Muscle of leg (tissue), 16 donors: ENCODE measurements at places on chromosomes 4 and X. TPM values are rescaled to one million over a fixed set of nuclear protein-coding genes. Genes with fewer than 3 reads are reported as not detected.
A peak's percentile ranks its signal among the peaks of the same experiment; 100 is the strongest.

Gene SMARCA1
- 81.5 TPM for polyA plus RNA-seq

Gene ZNF275
- 10.9 TPM for polyA plus RNA-seq

Gene IGFBP7
- 115 TPM for polyA plus RNA-seq

Gene C4orf50
- polyA plus RNA-seq = 0.02 TPM

Gene SNCA
- 34.2 TPM for polyA plus RNA-seq

Gene NIPAL1
- polyA plus RNA-seq = 3.1 TPM

Gene PABPC1L2A
- not detected for polyA plus RNA-seq

DNA sequence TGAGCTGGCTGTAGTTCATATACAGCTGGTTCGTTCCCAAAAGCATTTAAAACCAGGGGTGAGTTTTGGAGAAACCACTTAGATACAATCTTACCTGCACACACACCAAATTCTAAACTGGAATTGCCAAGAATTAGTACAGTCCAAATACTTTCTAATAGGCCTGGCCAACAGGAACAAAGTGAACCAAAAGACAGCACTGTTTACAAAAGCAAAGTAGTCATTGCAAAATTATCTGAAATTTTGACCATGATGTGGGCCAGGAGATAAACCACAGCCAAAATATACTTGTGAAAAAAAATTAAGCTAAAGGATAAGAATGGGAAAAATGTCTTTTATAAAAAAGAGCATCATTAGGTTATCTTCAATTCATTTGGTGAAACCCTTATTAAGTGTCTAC lies 37.9 kb upstream of the NAP1L5 start:
- no peak for DNase-seq

GRCh38 chr4:27020603-27021002 lies 160.0 kb downstream of the STIM2 start:
- DNase-seq = no peak

- DNase-seq = no peak
Measured at GRCh38 chr4:158010361-158010760, 162.5 kb downstream of the GASK1B start.

DNA sequence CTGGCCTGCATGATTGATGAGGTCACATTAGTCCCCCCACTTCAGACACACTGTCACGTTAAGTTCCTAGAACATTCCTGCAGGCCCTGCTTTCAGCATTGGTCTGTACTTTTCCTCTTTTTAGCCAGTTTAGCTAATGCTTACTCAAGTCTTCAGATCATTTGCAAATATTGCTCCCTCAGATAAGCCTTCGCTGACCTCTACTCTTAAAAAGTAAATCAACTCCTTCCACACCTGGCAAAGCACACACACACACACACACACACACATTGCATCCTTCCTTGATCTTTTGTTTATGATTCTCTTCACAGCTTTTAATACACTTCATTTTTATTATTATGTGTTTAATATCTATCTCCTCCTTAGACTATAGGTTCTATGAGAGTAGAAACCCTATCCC lies 31.4 kb downstream of the PARM1 start:
- no peak for DNase-seq

DNA sequence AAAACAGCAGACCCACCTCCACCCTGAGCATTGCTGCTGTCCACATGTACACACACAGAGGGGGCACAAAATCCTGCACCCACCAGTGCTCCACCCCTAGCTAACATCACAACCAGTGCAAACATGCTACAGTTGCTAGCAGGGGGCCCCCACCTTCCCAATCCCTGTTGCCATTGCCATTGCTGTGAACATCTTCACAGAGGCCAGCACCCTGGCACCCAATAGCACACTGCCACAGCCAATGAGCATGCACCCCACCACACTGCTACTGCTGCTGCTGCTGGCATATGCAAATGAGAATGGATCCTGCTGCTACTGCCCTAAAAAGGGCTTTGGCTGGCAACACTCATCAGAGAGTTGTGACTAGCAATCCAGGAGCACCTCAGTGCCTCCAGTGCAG lies 1061.9 kb downstream of the ARAP2 start:
- no peak for DNase-seq

- peak; percentile 53 for DNase-seq
Measured at GRCh38 chrX:30735839-30736238, 82.6 kb downstream of the GK start.

DNA sequence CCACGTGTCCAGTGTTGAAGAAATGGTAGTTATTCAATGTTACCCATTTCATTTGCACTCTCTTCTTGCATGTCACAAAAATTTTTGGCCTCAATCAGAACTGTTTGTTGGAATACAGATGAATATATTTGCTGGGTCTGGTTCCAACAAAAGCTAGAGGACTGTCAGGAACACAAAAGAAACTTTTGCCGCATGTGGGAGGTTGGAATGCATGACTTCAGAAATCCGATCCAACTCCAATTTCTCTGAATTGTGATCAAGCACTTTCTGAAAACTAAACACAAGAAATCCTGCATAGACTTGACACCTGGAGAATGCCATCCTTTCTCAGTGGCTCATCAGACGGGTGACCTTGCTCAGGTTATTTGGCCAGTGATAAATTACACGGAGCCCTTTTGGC lies 15.4 kb downstream of the SETD7 start:
- no peak for DNase-seq

DNA sequence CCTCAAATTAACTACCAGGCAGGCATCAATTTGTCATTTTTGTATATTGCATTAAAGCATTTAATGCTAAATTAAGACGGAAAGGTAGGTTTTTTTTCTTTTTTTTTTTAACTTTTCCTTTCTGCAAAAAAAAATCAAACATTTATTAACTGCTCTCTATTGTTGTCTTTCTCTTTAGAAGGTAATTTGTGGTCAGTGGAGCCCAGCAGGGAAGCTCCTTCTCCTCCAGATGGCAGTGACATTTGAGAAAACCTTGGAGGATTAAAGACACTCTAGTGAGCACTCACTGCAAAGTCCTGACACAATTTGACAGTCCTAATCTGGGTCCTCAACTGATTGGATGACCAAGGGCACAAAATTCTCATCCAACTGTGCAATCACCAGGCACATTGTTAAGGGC lies 102.4 kb downstream of the SLIT2 start:
- no peak for DNase-seq

- no peak for DNase-seq
Measured at GRCh38 chr4:183328832-183329231, 6.6 kb upstream of the CLDN24 start.

DNA sequence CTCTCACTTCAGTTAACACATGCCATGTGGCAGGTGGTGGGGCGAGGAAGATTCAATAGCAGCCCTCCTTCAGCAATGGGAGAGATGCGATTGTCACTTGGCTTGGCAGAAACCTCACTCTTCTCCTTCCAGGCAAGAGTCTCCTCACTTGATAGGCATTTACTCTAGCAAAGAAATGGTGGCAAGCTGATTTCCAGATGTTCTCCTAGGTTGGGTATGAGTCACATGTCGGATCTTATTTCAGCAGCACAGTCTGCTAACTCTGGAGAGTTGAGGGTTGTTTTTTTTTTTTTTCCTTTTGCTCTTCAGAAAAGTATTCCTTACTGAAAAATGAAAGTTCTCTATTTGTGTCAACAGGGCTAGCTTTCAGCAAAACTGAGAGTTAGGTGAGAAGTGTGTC lies 119.5 kb upstream of the CHRDL1 start:
- DNase-seq = peak; percentile 84

GRCh38 chrX:156003486-156004185 lies 6.1 kb downstream of the IL9R start:
- DNase-seq = no peak

- peak; percentile 32 for DNase-seq
Measured at GRCh38 chr4:67091673-67092072, 453.6 kb downstream of the CENPC start.
